ENCODE measurements at places on chromosomes 2 and 18.

GRCh38 chr2:67808112-67808511 lies 254.7 kb downstream of the C1D start:
- DNase-seq = no peak

DNA sequence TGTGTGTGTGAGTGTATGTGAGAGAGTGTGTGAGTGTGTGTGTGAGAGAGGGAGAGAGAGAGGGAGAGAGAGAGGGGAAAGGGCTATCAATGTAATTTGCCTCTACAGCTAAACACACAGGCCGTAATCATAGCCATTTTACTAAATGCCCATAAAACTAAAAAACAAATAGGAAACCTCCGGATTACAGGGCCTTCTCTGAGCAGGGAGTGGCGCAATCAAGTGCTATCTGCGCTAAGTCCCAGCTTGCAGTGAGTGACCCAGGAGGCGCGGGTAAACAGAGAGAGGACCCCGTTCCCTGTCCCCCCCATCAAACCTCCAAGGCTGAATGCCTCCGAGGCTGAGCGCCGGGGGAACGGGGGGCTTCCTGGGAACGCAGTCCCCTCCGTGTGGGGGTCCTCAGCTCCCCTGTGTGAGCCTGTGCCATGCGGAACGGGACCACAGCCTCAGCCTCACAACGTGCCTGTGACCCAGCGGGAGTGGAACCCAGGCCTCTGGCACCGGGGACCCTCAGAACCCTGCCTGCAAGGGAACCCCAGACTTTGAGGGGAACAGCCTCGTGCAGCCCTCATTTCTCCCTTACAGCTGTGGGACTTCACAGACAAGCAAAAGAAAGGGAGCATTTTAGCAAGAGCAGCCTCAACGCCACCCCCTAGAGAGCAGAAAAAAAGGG lies 54.7 kb upstream of the ID2 start:
- no peak for DNase-seq

DNA sequence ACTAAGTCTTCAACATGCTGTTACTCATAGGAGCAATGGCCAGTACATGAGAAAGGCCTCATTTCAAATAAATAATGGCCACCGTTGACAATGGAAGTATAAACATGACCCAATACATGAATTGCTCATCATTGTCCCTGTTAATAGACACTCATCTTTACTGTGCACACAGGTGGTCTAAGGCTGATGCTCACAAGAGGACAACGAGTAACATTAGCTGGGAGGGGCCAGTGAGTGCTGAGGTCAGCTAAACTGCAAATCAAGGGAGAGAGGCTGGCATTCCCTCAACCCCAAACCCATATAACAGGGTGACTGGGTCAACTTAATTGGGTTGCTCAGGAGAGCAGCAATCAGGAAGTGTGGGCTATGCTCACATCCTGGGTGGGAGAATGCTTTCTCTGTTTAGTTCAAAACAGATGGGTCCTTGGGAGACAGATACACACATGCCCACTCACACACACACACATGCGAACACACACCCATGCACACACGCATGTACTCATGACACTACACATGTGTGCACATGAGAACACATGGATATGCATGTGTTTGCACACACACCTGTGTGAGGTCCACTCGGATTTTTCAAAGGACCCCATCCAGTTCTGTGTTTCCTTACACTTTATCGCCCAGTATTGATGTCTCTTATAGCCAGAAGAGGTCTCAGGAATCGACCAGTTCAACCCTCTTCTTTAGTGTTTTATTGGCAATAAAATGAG lies 172.0 kb downstream of the INHBB start:
- DNase-seq = no peak

GRCh38 chr2:43157506-43158246 lies 68.7 kb downstream of the ZFP36L2 start:
- no peak for DNase-seq

GRCh38 chr2:71605781-71606241 lies 152.4 kb downstream of the DYSF start:
- DNase-seq = no peak

- DNase-seq = no peak
These were observed 114.0 kb downstream of the LYPD6B start for GRCh38 chr2:149152469-149152953.

DNA sequence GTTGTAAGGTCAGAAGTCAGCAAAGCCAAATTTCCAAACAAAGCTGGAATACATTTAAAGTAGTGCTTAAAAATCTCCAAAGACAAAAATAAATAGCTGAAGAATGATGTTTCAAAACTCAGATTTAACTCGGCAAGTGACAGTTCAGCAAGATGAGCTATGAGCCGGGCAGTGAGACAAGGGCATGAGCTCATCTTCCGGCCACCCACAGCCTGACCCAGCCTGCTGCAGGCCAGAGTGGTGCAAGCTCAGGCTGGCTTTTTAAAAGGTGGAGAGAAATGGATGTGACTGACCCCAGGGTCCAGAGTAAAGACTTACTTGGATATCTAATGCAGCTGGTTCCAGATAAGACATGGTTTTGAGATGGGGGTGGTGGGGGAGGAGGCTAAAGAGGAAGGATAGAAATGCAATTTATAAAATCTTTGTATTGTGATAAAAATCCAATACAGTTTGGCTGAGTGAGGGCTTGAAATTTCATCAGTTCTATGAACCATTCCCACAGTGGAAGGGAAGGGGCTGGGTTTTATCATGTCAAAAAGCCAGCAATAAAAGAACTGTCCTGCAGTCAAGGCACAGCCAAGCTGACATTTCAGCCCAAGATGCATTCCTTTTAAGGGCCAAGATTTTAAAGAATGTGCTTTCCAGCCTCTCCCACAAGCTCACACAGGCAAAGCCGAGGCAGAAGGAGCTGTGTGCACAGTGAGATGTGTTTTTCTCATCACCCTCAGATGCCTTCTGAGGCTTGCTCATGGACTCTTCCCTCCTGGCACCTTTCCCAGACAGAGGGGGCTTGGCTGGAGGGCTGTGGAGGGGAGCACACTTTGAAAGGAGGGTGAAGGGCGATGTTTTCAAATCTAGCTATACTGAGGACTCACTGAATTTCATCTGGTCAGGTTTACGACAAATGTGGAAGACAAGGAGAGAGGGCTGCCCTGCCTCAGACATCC lies 97.9 kb upstream of the KLHL29 start:
- no peak for DNase-seq

DNA sequence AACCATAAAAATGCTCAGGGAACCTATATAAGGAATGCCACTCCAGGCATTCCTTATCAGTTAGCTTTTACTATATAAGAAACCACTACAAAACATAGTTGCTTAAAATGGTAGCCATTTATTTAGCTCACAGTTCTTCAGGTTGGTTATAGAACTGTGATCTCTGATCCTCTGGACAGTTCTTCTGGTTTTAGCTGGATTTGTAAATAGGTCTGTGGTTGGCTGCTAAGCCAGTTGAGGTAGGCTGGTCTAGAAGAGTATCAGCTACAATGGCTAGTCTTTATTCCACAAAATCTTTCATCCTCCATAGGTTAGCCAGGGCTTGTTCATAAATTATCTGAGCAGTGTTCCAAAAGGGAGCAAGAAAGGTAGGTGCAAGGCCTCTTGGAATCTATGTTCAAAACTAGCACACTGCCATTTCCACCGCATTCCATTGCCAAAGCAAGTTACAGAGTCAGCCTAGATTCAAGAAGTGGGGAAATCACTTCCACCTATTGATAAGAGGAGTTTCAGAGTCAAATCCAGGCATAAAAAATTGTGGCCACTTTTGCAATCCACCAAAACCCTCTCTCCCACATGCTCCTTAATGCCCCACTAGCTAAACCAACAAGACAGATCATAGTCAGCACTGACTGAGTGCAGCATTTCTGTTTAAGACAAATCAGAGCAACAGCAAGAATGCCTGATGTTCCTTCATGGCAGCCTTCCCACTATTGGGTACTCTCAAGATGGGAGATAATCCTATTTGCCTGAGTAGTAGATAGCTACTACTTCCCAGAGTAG lies 146.4 kb downstream of the IRS1 start:
- DNase-seq = no peak

DNA sequence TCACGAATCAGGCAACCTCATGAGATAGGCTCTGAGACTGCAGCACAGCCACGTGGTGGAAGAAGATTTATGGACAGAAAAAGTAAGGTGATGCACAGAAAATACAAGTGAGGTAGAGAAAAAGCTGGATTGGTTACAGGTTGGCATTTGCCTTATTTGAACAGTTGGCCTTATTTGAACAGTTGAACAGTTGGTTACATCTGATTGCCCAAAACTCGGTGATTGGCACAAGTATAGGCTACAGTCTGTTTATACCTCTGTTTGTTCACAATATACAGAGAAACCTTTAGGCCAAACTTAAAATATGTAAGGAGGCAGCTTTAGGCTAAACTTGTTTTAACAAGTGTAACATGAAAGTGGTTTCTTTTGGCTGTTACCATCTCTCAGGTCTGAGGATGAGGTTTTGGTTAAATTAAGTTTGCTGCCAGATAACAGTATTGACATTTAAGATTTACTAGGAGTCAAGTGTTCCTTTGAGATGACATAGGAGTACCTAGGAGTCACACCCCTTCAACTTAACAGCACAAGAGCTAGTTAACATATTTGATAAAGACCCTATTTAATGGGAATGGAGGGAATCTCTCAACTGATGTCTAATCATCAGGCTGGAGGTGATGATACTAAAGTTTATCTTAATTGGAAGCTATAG lies 16.5 kb upstream of the GPR155 start:
- DNase-seq = no peak

- no peak for DNase-seq
These were observed 350.1 kb downstream of the MYCN start for GRCh38 chr2:16290311-16291020.

- DNase-seq = no peak
These were observed 13.4 kb upstream of the PAX3 start for GRCh38 chr2:222311978-222312738.

DNA sequence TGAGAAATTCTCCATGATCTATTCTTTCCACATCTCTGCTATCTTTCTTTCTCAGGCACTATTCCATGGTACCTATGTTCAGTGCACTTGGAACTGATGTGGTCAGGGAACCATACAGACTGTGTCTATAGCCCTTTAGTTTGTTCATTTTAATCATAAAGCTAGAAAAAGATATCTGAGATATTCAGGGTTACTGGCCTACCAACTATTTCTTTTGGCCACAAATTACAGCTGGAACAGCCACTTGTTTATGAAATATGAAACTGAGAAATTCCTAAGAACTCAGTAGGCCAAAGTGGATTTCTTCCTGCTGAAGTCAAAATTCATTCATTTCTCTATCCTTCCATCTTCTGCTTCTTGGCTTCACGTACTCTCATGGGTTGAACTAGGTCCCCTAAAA lies 22.8 kb upstream of the LYPD1 start:
- DNase-seq = no peak

DNA sequence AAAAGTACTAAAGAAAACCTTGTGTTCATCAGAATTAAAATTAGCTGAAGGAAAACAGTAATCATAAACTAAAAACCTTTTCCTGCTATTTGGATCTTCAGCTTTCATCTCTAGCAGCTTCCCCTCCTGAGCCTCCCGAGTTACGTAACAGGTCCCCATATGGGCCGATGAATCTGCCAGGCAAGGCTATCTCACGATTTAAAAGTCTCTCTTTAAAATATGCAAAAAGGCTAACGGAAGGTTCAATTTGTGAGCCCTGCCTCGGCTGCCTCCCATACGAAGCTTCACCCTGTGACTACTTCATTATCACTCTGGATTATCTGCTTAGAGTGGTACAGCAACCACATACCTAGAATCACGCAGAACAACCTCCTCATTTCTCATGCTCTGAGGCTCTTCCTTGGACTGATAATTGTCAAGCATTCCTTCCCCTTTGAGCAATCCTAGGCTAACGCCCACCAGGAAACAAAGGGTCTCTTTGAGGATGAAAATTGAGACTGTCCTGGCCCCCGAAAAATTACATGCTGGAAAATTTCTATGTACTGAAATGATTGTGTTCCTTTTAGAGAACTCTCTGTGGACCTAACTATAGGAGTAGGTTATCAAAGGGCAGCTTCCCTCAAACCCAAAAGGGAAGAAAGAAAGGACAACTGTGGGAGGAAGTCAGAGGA lies 147.4 kb downstream of the ZEB2 start:
- DNase-seq = no peak

DNA sequence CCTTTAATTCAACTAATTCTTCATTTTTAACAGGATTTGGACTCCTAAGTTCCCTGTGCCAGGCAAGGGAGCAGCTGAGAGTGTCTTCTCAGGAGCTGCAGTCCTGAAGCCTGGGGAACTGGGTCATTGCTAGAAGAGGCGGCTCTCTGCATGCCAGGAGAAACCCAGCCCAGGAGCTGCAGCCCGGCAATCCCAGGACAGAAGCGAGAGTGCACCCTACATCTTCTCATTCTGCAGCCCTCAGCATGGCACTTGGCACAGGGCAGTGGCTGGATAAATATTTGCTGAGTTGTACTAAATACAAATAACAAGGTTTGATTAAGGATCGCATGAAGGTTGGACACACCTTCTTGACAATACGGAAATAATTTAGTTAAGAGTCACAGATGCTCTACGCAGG lies 244.9 kb upstream of the PXDN start:
- no peak for DNase-seq
